ENCODE measurements at places on chromosomes 1 and 21.

DNA sequence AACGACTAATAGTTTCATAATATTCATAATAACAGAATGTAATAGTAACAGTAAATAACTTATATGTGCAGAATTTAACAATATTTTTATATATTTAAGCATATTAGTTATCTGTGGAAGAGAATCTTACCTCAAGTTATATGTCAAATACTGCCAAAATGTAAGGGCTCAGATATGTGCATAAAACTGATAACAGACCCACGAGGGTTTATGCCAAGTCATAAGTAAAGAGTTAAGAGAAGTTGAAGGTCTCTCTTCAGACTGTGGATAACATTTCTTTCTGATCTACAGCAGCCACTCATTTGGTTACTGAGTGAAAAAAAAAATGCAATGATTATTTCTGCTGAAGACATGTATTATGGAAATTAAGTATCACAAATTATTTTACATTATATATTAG, 1167.8 kb upstream of the NCAM2 start:
- no peak for DNase-seq

DNA sequence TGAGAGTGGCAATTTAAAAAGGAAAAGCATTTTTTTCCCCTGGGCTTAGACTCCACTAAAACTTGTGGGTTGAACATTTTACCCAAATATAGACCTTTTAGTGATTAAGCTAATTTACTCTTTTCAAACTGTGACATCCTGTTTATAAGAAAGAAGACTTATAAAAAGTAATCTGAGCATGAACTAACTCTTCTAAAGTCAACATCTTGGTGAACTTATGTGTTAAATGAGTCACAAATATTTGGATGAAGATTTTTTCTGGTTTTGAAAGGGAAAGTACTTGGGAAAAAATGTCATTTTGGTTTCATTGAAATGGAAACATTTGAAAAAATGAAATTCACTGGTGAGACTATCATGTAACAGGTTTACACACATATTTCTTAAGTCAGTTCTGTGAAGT, 109.8 kb downstream of the KCNK2 start:
- no peak for DNase-seq

DNA sequence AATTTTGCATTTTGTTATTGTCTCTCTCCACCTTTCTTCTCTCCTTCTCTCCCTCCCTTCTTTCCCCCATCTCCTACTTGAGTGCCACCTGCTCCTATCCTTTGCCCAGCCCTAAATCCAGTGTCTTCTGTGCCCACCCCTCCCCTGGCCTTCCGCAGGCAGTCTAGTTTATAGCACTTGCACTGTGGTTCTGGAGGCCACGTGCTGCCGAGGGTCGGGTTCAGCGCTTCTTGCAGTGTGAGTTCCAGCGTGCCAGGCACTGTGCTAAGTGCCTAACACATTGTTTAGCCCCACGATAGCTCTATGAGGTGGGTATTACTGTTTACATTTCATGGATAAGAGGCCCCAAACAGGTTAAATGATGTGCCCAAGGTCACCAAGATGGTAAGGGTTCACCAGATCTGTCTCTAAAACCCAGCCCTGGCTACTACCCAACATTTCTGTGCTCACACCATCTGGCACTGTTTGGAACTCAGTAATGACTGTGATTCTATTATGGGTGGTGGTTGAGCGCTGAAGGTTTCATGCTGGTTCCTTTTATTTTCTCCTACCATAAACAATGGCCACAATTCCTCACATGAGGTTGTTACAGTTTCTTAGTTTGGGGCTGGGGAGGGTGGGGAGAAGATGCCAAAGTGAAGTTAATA, 14.1 kb upstream of the ATP1A4 start:
- DNase-seq: peak; percentile 46

- DNase-seq: no peak
Observed at GRCh38 chr1:11412141-11412540, 66.8 kb upstream of the DISP3 start.

GRCh38 chr1:246397046-246397445, 110.0 kb downstream of the SMYD3 start:
- DNase-seq: no peak

DNA sequence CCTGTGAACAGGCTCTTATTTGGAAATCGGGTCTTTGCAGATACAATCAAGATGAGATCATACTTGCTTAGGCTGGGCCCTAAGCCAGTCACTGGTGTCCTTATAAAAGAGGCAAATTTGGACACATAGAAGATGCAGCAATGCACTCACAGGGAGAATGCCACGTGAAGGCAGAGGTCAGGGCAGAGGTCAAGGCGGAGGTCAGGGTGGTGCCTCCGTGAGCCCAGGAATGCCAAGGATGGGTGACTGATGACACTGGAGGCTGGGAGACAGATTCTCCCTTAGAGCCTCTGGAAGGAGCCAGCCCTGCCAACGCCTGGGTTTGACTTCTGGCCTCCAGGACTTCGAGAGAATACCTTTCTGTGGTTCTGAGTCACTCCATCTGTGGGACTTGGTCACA, 22.8 kb upstream of the C1orf174 start:
- no peak for DNase-seq

DNA sequence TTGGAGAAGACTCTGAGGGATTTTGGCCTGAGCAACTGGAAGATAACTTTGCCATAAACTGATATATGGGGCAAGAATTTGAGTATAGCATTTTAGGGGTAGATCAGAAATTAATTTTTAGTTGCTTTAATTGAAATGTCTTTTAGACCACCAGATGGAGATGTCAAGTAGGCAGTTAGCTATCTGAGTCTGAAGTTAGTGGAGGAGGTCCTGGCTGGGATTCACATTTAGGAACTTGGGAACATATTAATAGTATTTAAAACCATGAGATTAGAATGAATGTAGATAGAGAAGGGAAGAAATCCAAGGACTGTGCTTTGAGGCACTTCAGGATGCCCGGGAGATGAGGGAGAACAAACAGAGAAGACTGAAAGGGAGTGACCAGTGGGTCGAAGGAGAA, 32.6 kb downstream of the SLC44A3 start:
- DNase-seq: no peak

- DNase-seq: no peak
Observed at GRCh38 chr1:186473047-186473446, 12.1 kb upstream of the PDC start.

DNA sequence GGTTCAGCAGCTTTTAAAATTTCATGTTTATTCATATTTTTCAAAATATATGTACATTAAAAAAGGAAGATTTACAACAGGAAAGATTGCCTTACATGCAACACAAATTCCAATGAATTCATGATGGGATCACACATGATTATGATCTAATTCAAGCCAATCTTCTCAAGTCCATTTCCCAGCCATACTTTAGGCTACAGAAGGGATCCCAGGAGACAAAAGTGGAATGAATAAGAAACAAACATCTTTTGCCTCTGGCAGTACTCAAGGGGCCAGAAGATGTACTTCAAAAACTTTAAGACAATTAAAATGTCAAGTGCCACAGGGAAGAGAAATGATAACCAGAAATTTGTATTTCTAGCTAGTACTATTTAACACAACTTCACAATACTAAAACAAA, 10.2 kb upstream of the SH2D5 start:
- DNase-seq: no peak

GRCh38 chr1:156052862-156053767, 483 bp downstream of the UBQLN4 start:
- DNase-seq: peak; percentile 88

DNA sequence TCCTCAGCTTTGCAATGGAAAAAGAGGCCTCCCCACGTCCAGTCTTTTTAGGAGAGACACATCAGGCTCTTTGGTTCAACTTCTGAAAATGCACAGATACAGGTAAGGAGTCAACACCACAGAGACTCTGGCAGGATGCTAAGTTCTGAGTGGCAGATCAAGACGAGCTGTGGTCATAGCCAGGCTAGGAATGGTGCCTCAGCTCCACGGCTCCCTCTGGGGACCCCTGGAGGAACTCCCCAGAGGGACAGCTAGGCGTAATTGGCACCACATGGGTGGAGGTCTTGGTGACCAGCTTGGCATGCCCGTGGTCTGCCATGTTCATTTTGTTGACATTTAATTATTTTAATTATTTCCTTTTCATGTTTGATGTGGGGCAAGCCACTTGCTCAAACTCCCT, 206.1 kb downstream of the KAZN start:
- DNase-seq: no peak

DNA sequence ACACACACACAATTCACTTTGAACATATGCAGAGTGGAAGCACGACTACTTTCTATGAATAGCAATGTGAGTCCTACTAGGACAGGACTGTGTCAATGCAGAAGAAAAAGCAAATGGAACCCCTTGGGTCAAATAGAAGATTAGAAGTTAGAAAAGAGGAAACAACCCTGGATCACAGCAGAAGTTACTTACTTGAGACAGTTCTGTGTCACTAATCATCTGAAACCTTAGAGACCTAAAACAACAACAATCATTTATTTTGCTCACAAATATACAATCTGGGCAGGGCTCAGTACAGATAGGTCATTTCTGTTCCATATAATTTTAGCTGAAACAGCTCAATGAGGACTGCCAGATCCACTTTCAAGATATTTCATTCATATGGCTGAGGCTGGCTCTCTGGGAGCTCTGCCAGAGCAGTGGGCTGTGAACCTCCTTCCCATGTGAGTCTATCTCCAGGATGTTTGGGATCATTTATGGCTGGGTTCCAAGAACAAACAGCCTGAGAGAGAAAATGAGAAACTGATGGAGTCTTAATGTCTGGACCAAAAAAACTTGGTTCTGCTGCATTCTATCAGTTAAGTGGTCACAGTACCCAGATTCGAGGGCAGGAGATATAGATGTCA, 42.5 kb upstream of the IL10 start:
- DNase-seq: no peak

- DNase-seq: no peak
Observed at GRCh38 chr1:155069551-155070157, 6.1 kb downstream of the EFNA4 start.

GRCh38 chr21:10521091-10521598, at the start of gene TPTE:
Gene TPTE, plus strand, starts transcription at chr21:10521583. Its CDS starts 17,141 bp downstream, at chr21:10538724.
- peak; percentile 76 for DNase-seq

DNA sequence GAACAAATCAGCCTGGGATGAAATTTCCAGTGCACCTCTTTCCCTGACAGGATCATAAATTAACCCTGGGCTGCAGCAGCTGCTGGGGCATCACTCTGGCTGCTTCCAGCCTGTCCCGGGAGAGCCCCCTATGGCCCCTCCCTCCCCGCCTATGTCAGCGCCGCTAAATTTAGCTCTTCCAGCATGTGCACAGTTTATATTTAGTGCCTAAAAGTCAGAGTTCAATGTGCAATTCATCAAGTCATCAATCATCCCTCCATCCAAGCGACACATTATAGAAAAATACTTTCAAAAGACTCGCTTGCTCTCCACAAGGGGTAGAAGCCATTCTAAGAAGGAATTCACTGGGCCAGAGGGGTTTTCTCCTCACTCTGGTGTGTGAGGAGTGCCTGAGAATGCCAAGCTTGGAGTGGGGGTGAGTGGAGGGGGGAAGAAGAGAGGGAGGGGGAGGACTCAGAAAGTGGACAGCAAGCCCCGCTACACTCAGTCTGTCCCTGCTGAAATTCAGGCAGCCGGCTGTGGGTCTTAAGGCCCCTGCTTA, 37.4 kb downstream of the XCL1 start:
- DNase-seq: no peak

DNA sequence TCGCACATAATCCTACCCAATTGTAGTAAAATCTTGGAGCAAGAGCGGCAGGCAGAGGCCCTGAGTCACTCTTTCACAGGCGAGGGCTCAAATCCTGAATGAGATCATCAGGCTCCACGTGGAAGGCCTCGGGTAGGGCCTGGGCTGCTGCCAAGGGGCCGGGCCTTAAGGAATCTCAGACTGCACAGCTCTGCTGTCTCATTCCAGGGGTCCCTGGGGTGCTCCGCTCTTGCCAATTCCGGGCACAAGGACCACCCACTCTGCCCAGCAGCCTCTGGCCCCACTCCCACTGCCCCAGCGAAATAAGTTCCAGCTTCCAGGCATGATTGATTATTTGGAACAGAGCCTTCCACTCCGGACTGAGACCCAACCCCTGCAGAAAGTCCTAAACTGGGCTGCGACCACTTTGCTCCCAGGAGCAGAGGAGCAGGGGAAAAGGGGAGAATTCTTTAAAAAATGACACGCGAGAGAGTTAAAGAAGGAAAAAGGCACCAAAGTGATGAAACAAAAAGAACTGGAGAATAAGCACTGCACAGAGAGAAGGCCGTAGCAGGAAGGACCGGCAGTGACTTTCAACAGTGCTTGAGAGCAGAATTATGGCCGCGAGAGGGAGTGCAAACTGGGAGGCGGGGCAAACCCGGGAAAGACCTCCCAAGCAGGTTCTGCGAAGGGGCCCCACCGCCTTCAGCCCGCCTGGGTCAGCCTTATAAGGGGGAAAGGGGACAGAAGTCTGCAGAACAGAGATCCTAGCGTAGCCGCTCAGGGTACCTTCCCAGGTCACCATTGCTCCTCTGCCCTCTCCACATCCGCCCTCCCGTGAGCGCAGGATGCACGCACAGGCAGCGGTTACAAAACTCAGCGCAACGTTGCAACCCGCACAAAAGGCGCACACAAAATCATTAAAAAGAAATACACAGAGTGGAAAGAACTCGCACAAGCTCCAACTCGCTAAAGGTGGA, 2.0 kb downstream of the ADAMTS1 start:
- peak; percentile 97 for DNase-seq

All from posterior vena cava (tissue), 2 donors.